ENCODE measurements at places on chromosomes 2 and 18.

DNA sequence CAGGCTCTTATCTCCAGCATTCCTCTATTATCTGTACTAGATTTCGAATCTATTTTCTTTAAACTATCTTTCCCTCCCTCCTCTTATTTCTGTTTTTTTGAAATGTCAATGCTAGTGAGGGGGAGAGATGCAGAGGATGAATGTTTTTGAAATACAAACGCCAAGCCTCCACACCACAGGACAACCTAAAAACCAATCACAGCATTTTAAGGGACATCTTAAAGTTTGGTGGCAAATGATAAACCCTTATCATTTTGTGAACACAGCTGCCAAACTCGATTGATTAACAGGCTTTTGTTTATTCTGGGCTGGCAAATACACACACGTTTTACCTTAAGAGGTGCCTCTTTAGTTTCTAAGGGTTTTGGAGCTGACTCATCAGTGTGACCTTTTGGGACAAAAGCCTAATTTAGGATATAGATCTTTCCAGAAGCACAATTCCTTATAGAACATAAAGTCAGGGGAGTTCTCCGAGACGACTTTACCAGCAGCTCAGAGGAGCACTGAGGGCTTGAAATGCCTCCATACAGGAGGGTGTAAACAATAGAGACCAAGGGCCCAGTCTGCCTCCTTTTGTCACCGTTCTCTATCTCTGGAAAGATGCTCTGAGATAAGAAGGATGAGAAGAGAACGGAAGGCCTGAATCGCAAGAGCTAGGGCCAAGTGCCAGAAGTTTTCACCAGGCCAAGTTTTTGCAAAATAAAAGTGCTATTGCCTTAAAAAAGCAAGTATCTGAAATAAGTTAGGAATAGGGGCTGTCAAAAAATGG lies 4.2 kb upstream of the MEIS1 start:
- no peak for DNase-seq

GRCh38 chr18:61702007-61702406 lies 190.8 kb downstream of the RNF152 start:
- peak; percentile 89 for DNase-seq

DNA sequence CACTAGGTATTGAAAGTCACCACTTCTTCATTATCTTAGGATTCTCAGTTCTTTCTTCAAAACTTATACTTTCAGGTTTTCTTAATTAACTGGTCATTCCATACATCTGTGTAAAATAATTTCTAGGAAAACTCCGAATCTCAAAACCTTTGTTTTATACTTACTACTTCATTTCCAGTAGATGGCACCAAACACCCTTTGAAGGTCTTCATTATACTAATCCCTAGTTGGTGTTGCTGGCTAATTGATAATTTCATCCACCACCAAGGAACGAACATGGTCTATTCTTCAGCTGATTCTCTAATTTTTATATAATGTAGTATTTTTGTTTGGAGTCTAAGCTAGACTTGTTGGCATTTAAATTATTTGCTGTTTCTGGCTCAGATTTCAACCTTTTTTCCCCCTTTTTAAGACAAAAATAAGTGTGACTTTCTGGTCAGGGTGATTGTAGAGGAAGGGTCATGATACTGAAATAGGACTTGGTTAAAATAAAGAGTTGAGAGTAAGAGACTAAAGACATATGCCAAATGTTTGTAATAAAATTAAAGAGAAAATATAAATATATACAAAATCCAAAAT lies 2.8 kb upstream of the MXD1 start:
- DNase-seq: no peak

- DNase-seq: no peak
These were observed 43.0 kb upstream of the CHMP1B start for GRCh38 chr18:11808001-11808855.

- no peak for DNase-seq
These were observed 2.8 kb downstream of the STAT1 start for GRCh38 chr2:191010887-191011885.
